ENCODE measurements at places on chromosomes 7 and 10. TPM values are rescaled to one million over a fixed set of nuclear protein-coding genes. Genes with fewer than 3 reads are reported as not detected.

DNA sequence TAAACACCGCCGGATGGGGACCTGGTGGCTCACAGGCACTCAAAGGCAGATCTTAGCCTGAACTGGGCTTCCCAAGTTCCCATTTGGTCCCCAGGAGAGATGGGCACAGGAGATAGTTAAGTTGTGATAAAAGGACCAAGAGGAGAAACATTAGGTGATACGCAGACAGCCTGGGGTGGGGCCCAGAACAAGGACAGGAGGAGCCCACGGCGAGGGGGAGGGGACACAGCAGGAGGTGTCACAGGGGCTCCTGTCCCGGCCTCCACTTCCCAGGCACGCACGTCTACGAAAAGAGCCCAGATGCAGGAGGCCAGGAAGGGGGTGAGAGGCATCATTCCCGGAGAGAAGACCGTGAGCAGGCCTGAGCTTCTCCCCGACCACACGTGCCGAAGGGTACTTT lies 16.3 kb upstream of the DNAAF5 start:
- peak; percentile 18 for DNase-seq

DNA sequence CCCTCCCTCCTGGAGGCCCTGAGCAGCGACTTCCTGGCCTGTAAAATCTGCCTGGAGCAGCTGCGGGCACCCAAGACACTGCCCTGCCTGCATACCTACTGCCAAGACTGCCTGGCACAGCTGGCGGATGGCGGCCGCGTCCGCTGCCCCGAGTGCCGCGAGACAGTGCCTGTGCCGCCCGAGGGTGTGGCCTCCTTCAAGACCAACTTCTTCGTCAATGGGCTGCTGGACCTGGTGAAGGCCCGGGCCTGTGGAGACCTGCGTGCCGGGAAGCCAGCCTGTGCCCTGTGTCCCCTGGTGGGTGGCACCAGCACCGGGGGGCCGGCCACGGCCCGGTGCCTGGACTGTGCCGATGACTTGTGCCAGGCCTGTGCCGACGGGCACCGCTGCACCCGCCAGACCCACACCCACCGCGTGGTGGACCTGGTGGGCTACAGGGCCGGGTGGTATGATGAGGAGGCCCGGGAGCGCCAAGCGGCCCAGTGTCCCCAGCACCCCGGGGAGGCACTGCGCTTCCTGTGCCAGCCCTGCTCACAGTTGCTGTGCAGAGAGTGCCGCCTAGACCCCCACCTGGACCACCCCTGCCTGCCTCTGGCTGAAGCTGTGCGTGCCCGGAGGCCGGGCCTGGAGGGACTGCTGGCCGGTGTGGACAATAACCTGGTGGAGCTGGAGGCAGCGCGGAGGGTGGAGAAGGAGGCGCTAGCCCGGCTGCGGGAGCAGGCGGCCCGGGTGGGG lies 2.2 kb downstream of the TRIM56 start:
- no peak for DNase-seq

DNA sequence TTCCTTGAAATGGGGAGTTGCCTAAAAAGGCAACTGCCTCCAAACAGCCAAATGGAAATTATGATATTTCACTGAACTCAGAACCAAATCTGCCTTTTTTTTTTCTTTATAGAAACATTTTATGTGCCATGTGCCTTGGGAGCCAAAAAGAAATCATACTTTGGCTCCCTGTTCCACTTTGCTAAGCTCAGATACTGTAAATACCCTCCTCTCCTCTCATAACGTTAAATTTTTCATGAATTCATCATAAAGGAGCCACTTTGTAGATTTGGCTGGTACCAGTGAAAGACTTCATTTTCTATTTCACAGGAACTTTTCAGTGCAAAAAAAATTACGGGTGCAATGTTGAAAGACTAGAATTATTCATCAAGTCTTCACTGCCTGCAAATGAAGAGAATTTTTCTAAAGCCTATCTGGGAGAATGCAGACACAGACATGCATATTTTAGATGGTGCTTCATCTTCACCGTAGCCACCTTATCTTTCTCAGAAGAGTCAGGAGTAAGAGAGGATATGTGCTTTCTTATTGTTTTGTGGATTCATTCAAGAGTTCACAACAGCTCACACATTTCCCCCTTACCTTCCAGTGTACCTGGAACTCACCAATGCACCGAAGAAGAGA lies 742.3 kb upstream of the GALNT17 start:
- no peak for DNase-seq

RELN gene
- total RNA-seq = not detected

FBXL13 gene
- total RNA-seq = 0.08 TPM

GRCh38 chr7:116730097-116731022 lies 58.4 kb downstream of the MET start:
- no peak for DNase-seq

GRCh38 chr7:134720091-134720935 lies 59.1 kb upstream of the CALD1 start:
- DNase-seq = no peak

- peak; percentile 45 for DNase-seq
Measured at GRCh38 chr10:60810437-60811182, 32.3 kb downstream of the CDK1 start.

GRCh38 chr7:145434811-145435210 lies 599.0 kb upstream of the TPK1 start:
- no peak for DNase-seq
